NCI-H774 (cell line): ENCODE measurements at places on chromosomes 7 and 10.

- no peak for DNase-seq
Measured at GRCh38 chr10:93182049-93182327, 108.3 kb downstream of the CYP26A1 start.

DNA sequence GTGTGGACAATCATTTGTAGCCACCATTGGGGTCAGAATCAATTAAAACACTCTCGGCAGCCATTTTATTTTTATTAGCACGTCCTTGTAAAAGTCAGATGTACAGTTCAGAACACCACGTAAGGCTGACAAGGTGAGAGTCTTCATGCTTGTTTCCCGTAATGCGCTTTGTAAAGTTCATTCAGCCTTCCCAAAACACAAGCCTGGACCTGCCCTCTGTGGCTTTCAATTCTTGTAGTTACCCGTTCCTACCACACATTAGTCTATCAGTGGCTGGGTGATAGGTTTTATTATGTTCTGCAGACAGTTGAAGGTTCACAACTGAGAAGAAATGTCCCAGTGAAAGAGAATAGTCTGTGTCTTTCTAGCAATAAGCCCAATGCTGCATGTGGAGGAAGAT is 35.4 kb downstream of the GAD2 start:
- DNase-seq: no peak

DNA sequence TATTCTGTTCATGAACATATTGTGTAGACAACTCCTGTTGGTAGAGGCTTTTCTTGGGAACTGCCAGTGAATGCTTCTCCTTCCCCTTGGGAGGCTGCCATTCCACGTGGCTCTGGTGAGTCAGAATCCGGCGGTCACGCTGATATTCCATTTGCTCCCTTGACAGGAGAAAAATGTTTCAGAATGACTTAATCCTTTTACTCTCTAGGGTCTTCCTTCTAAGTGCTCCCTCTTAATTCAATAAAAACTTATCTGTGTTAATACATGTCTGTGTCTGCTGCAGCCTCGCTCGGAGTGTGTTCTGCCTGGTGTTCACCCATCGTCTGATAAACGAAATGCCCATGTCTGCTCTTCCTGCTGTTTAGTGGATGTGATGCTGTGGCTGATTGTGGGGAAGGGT is 278.6 kb downstream of the ARHGAP12 start:
- no peak for DNase-seq

DNA sequence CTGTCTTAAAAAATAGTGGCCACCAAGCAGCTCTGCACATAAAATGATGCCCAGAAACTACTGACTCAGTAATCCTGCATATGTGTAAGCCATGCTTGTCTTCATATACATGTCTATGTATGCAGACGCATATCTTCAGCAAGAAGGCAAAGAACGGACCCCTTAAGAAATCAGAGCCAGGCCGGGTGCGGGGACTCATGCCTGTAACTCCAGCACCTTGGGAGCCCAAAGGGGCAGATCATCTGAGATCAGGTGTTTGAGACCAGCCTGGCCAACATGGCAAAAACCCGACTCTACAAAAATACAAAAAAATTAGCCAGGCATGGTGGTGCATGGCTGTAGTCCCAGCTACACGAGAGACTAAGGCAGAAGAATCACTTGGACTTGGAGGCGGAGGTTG is 295.0 kb downstream of the TCERG1L start:
- no peak for DNase-seq

- DNase-seq: no peak
Measured at GRCh38 chr7:30146127-30146612, 11.4 kb downstream of the MTURN start.

GRCh38 chr7:157978766-157979165 is 608.9 kb downstream of the PTPRN2 start:
- no peak for DNase-seq

- DNase-seq: no peak
Measured at GRCh38 chr10:73887294-73888039, 13.1 kb upstream of the CAMK2G start.

- DNase-seq: peak; percentile 19
Measured at GRCh38 chr10:25175527-25176420, 973 bp downstream of the GPR158 start.

DNA sequence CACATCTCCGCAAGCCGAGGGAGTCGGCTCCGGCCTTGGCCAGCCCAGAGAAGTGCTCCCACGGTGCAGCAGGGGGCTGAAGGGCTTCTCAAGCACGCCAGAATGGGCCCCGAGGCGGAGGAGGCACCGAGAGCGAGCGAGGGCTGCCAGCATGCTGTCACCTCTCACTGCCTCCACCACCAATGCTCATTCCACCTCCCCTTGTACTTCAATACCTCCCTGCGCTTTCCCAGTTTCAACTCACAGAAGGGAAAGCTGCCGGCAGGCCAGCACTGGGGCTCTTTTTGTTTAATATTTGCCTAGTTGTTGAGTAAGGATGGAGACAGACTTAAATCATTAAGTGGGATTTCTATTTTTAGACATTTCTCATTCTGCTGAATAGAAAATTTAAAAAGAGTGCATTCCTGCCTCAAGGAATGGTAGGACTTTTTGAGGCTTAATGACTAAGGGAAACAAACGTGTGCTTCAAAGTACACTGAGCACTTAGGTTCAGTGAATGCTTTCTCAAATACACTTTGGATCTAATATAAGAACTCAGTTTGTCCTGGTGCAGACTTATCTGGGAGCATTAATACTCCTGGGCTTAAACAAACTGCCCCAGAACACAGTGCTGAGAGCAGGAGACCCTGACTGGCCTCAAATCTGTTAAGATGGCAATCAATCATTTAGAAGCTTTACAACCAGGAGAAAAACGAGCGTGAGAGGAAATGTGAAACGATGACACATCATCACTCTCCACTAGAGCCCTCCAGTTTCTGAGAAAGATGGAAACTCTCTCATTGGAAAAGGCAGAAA is 131.2 kb downstream of the RALA start:
- no peak for DNase-seq

DNA sequence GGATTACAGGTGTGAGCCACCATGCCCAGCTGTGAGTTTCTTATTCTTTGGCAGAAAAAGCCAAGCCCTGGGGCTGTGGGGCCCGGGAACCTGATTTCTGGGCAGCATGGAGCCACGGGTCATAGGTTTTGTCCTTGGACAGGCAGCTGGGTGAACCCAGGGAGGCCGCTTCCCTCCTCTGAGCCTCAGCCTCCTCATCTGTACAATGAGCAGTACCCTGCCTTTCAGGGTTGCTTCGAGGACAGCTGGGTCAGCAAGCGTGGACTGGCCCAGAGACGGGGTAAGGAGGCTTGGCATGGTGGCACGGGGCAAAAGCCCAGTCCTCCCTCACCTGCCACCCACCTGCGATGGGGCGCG is 84.1 kb upstream of the GNA12 start:
- no peak for DNase-seq

DNA sequence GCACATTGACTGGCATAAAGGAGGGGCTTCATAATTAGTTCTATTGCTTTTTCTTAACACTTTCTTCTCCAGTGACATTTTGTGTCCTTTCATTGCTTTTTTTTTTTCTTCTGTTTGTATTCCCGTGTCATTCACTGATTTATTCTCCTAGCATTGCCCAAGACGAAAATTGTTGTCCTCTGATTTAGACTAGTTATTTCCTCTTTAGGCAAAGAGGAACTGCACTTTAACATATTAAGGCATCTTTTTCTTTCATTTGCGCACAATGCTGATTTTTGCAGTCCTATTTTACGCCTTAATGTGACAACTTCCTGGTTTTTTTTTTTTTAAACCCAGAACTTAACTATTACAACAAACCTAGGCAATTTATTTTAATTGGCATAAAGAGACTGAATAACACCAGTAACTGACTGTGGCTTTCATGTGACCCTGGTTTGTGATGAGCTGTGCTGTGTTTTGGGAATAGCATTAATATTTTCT is 39.7 kb downstream of the ARID5B start:
- no peak for DNase-seq

GRCh38 chr7:83072576-83073517 is 89.8 kb downstream of the PCLO start:
- no peak for DNase-seq

GRCh38 chr10:8677642-8678041 is 623.2 kb downstream of the GATA3 start:
- DNase-seq: no peak

DNA sequence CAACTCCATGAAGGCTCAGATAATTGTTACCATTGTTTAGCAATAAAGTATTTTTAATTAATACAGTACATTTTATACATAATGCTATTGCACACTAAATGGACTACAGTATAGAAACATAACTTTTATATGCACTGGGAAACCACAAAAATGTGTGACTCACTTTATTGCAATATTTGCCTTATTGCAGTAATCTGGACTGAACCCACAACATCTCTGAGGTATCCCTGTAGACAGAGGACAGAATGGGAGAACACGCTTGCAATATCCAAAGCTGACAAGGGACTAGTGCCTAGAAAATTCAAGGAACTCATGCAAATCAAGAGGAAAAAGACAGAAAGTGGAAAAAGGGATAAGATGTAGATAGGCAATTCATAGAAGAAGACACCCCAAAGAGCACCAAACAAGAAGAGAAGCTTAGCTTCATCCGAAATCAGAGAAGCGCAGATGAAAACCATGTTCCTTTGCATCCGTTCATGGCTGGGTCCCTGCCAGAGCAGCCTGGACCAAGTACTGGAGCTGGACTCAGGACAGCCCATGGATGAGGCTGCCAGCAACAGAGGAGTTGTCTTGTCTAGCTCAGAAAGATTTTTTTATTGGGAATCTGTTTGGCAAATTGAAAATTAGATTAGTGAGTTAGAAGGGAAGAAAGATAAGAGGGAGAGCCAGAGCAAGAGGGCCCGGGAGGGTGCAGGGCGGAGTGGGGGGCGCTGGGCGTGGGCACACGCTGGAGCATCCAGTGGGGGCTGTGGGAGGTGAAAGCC is 16.0 kb upstream of the GALNTL5 start:
- no peak for DNase-seq

DNA sequence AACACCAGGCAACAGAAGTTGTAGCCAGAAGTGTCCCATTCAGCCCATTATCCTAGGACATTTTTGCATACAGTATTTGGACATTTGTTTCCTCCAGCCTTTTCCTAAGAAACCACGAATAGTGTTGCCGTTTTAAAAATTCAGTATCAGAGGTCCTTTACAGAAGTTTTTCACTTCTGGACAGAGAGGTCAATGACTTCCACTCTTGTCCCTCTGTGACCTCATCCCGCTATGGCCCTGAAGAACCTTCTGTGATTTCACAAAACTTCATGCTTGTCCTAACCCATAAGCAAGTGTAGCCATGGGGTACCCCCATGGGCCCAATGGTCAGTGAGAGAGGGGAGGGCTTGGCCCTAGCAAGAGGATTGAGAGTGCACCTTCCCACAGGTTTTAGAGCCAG is 364.8 kb downstream of the TNS3 start:
- DNase-seq: no peak

- no peak for DNase-seq
Measured at GRCh38 chr10:112434988-112435619, 11.6 kb downstream of the ZDHHC6 start.

DNA sequence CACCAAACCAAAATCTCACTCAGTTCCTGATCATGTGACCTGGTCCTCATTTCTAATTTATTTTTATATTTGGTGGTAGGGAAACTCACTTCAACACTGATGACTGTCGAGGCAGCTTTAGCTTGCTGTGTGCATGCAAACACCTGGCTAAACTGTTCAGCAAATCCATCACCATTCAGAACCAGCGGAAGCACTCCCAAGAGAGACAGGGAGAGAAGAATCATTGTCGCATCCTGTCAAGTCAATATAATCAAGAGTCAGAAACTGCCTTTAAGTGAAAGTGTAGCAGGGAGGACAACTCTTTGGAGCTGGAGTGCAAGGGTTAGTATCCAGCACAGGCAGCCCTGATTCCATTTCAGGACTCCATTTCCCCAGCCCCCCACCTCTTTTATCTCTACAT is 300.7 kb downstream of the XPNPEP1 start:
- no peak for DNase-seq

DNA sequence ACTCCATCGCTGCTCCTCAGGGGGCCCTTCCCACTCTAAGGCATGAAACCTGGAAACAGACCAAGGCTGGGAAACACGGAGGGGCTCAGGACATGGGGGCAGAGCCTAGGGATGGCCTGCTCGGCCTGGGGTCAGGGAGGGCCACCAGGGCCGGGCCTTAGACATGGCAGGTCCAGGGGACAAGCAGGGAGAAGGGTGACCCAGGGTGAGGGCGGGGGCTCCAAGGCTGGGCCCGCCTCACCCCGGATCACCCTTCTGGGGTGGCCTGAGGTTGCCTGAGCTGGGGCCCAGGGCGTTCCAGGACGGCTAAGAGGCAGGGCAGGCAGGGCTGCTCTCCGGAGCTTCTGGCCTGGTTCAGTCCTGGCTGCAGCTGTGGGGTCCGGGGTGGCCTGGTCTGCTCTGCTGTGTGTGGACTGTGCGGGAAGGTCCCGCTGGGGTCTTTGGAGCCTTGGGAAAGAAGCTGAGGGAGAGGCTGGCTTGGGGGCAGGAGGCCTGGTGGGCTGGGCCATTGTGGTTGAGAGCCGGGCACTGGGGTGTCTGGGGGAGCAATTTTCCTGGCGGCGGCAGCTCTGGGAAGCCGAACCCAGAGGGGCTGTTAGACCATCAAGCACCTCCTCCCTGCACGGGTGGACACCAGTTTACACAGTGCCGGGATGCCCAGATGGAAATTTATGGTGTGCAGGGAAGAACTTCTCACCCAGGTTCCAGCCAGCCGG is 52.2 kb downstream of the UNCX start:
- no peak for DNase-seq

DNA sequence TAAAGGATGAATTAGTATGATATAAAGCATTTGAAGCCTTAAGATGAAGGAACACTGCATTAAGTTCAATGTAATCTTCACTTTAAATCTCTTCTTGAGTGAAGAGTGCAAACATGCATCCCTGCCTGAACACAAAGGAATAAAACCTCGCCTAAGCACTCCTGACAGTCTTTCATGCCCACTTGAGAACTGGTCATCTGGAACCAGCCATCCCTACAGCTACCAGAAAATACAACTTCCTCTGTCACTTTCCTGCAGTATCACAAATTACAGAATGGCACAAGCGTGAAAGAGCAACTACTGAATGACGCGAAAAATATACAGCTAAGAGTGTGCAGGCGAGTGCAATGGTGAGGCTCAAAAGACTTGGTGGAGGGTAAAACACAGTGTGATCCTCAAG is 1079.9 kb downstream of the CNTNAP2 start:
- DNase-seq: peak; percentile 8

- DNase-seq: peak; percentile 8
Measured at GRCh38 chr10:96863922-96864543, 31.9 kb downstream of the LCOR start.
